ENCODE measurements at places on chromosomes 1 and 21. TPM values are rescaled to one million over a fixed set of nuclear protein-coding genes. Genes with fewer than 3 reads are reported as not detected.

Gene FBLIM1
- 254 TPM for polyA plus RNA-seq

Gene EIF2D
- 97.4 TPM for polyA plus RNA-seq

Gene SH2D5
- 1.6 TPM for polyA plus RNA-seq

Gene CIART
- polyA plus RNA-seq = 17.2 TPM

Gene TMEM51
- 2.0 TPM for polyA plus RNA-seq

Gene FCMR
- 0.56 TPM for polyA plus RNA-seq

Measured in BJ (cell line).